ENCODE measurements at places on chromosomes 1 and 21.
A peak's percentile ranks its signal among the peaks of the same experiment; 100 is the strongest.

DNA sequence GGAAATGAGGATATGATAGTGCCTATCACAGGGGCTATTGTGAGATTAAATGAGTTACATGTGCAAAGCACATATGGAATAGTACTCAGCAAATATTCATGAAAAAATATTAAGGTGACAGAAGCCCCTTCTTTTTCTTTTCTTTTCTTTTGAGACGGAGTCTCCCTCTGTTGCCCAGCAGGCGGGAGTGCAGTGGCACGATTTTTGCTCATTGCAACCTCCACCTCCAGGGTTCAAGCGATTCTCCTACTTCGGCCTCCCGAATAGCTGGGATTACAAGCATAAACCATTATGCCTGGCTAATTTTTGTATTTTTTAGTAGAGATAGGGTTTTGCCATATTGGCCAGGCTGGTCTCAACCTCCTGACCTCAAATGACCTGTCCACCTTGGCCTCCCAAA, 139.4 kb downstream of the HIVEP3 start:
- no peak for DNase-seq

DNA sequence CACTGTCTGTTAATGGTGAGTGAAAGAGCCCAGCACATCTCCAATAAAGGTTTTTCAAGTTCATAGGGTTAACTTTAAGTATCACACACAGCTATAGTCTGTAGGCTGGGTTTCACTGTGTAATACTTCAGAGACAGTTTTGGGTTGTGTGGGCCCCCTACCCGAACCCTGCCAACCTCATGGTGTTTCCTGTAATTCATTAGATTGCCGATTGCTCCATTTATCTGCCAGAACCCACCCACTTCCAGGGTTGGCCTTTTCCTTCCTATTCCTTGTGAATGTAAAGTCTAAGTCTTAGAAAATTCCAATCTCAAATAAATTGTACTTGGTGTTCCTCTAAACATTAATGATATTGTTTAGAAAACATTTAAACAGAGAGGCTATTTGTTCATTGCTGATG, 43.6 kb downstream of the CTTNBP2NL start:
- DNase-seq: no peak

DNA sequence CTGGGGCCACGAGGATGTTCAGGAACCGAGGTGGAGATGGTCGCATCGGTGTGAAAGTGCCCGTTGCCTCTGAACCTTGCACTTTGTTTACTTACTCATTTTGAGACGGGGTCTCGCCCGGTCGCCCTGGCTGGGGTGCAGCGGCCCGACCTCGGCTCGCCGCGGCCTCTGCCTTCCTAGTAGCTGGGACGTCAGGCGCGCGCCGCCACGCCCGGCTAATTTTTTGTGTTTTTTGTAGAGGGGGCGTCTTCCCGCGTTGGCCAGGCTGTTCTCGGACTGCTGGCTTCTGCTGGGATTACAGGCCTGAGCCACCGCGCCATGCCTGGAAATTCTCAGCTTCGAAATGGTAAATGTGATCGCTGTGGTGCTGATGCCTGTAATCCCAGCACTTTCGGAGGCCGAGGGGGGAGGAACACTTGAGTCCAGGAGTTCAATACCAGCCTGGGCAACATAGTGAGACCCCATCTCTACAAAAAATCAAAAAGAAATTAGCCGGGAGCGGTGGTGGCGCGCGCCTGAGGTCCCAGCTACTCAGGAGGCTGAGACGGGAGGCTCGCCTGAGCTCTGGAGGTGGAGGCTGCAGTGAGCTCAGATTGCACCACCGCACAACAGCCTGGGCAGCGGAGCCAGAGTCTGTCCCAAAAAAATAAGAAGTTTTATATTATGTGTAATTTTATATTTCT, 684 bp upstream of the MRPL20 start:
- no peak for DNase-seq

- no peak for DNase-seq
These were observed 218.7 kb upstream of the VAMP3 start for GRCh38 chr1:7552402-7552801.

DNA sequence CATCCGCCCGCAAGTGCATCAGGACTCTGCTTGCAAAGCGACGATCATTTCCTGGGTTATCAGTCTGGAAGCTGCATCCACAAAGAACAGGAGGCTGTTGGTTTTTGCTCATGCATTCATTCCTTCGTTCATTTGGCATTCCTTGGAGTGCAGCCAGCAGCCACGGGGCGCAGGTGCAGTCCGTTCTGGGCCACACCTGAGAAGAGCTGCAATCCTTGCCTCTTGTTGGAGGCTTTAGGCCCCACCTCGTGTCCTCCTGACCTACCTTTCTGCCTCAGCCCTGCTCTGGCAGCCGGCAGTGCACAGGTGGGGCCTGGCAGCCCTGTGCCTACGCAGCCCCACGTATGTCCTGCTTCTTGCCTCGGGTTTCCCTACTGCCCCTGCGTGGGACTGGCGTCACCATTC, 19.6 kb upstream of the C2CD2 start:
- DNase-seq: no peak

DNA sequence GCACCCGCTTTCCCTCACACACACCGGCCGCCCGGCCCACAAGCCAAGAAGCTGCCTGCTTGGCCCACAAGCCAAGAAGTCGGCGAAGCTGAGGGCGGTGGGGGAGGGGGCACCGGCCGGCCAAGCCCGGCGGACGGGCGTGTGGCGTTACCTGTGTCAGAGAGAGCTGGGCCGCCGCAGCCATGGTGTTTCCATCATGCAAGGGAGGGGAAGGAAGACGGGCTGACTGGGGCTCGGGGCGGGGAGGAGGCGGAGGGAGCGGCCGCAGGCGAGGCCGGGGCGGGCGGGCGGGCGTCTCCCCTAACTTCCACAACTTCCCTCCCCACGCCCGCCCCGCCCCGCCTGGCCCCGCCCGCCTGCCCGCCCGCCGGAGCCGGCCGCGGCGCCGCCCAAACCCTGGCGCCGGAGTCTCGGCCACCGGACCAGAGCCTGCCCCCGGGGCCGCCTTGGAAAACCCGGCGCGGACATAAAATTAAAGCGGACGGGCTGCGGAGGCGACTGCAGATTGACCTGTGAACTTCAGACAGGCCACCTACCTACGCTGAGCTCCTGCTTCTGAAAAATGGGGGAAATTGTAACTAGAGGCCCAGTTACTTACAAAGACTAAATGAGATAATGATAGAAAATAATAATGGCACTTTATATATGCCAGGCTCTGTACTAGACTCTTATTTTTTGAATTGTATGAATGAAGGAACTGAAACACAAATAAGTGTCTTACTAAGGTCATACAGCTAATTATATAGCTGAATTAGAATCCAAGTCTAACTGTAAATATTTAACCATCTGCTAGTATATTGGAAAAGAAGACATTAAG, at the start of gene EPS15:
Gene EPS15 (minus strand): TSS at position 219 of the 817 bp plus-strand sequence. CDS start 35 bp downstream, at position 184.
- peak; percentile 88 for DNase-seq

DNA sequence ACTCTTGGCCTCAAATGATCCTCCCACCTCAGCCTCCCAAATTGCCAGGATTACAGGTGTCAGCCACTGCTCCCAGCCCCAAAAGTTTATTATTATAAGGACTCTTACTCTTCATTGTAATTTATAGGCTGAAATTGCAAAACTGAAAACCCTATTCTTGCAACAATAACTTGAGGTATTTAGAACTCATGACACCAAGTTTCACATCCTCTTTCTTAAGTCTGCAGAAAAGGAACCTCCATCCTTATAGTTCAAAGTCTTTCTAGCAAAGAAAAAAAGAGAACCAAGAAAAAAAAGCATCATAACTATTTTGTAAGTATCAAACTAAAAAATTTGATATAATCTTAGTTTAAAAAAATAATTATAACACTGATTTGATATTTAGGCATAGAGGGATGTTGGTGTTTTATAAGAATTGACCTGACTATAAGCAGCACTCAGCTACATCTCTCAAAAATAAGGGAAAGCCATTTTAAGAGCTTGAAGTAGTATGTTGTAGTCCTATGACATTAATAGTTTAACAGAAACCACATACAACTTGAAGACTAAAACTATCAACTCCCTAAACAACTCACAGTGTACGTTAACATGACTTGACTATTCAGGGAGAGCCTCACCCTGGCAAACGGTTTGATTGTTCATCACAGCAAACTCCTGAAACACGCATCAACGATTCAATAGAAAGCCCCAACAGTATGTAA, 122.4 kb downstream of the AKT3 start:
- DNase-seq: no peak

GRCh38 chr1:24119489-24119858, 7.5 kb upstream of the MYOM3 start:
- DNase-seq: no peak

GRCh38 chr1:47444562-47445465, 7.0 kb downstream of the FOXD2 start:
- DNase-seq: no peak

Data from stimulated activated CD8-positive, alpha-beta memory T cell treated with anti-CD3 and anti-CD28 coated beads, Interleukin-2, amount 100 ng/mL, for 48 hours (primary cell).